ENCODE measurements at places on chromosomes 2 and 18.

GRCh38 chr18:37336568-37337285 is 228.9 kb downstream of the CELF4 start:
- no peak for DNase-seq

DNA sequence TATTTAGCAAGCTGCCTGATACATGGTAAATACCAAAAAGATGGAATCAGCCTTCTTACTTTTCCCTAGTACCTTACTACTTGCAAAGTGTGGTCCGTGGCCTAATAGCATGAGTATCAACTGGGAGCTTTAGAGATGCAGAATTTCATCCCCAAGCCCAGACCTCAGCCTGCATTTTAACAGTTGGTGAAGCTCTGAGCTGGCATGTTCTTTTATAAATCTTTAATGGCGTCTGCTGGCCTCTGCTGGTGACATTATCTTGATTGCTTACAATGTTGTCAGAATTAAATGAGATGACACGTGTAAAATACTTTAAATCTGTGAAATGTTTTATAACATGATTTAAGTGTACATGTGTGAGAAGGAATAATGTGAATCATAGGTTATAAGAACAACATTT is 115.1 kb upstream of the NOSTRIN start:
- no peak for DNase-seq

DNA sequence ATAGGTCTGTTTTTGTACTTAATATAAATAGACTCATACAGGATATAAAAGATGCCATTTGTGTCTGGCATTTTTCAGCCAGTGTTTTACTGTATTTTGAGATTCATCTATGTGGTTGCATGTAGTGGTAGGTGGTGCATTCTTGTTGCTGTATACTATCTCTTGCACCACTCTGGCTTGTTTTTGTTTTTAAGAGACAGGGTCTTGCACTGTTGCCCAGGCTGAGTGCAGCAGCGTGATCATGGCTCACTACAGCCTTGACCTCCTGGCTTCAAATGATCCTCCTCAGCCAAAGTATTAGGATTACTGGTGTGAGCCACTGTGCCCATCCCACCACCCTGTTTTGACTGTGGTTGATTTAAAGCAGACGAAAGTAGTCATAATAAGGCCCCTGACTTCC is 12.6 kb downstream of the HK2 start:
- no peak for DNase-seq

DNA sequence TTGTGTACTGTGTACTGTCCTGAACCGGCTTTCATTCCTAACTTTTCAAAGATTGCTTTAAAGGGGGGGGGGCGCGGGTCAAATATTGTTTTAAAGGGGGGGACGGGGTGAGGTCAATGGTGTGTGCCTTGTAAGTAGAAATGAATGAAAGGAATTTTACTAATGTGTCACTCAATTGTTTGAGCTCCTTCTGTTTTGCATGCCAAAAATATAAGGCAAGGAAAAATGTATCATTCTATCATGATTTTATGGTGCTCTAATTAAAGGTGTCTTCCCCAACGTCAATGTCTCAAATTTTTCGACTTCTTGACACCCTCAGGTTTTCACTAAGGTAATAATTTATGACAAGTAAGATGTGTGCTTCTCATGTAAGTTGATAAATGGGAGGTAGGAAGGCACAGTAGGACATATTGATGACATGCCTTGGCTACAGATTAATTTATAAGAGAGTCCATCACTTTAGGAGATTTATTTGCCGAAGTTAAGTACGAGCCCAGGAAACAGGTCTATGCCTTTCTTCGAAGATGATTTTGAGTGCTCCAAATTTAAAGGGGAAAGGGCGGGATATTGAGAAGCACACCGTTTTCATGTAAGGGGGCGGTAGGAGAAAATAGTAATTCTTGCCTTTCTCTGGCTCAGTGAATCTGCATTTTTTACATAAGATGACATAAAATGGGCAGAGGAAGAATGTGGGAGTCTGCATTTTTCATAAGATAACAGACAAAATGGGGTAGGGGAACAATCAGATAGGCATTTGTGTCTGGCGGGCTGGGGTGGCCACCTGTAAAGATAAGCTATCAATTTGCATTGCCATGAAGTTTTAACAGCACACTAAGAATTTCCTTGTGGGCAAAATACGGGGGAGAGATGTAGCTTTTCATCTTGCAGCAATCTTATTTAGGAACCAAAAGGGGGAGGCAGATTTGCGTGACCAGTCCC is 1.2 kb upstream of the TRAPPC8 start:
- no peak for DNase-seq

- DNase-seq = no peak
Observed at GRCh38 chr2:237295889-237296480, 118.0 kb downstream of the COL6A3 start.

DNA sequence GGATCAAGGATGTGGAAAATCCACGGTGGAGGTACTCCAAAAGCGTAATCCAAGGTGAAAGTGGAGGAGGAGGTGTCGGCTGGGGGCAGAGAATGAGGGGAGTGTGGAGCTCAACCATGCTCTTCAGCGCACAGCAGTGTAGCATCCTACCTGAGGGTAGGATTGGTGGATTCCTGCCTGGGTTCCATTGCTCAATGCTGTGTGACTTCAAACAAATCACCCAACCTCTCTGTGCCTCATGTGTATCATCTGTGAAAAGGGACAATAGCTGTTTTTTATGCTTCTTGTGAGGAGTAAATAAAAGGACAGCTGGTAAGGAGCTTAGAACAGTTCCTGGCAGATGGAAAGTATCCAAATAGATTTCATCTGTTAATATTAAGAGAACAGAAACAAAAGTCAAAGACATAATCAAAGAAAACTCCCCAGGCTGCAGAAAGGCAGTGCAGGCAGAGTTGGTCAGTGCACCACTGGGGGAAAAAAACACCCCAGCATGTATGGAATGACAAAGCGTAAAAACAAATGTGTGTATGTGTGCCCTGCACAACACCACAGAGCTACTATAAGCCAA is 130.0 kb upstream of the HDAC4 start:
- no peak for DNase-seq

DNA sequence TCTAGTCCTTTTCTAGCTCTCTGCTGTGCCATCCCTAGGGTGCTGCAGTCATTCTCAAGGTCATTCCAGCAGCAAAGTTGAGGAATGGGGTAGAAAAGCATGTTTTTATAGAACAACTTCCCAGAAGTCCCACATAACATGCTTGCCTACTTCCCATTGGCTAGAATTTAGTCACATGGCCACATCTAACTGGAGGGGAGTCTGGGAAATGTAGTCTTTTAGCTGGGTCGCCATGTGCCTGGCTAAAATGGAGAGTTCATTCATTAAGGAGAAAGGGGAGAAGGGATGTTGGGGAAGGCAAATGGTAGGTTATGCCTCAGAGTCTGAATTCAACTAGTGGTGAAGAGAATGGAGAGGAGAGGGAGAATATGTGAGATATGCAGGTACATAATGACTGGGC is 85.7 kb downstream of the SLC4A3 start:
- DNase-seq = no peak

DNA sequence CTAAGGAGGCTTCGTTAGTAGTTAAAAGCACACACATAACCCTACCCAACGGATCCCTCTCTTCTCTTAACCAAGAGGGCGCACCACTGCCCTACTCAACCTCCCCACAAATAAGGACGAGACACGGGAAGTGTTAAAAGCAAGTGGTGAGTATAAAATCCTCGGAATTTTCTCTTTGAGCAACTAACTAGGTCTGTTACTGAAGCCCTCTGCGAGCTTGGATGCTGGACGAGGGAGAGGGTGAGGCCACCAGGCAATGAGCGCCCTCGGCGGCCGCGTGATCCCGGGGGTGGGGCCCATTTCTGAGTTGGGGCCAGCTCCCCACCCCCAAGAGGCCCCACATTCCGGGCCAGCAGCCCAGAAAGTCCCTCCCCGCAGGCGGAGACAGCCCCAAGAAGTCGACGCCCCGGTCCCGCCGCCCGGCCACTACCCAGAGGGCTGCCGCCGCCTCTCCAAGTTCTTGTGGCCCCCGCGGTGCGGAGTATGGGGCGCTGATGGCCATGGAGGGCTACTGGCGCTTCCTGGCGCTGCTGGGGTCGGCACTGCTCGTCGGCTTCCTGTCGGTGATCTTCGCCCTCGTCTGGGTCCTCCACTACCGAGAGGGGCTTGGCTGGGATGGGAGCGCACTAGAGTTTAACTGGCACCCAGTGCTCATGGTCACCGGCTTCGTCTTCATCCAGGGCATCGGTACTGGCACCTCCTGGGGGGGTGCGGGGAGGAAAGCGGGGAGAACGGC is at the start of gene CYBRD1:
TSS of gene CYBRD1 (plus strand) at position 423 of the 736 bp plus-strand sequence. CDS start at position 495, 72 bp downstream.
- DNase-seq = no peak

- no peak for DNase-seq
Observed at GRCh38 chr2:133682906-133683305, 114.6 kb upstream of the NCKAP5 start.

DNA sequence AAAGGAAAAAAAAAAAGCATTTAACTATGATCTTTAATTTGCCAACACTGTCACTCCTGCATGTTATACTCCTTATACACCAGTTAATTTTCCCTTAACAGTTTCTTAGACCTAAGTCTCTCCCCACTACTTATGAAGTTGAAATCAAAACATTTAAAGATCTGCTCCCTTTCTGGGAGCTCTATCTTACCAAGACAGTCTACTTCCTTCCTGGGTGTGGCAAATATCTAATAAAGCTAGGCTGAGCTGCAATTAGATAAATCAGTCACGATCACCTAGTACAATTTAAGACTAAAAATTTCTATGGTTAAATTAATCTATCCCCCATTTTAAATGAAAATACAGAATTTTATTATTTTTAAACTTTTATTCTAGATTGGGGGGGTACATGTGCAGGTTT is 33.4 kb downstream of the PUM2 start:
- no peak for DNase-seq

- DNase-seq = no peak
Observed at GRCh38 chr2:20677301-20678085, 10.5 kb downstream of the GDF7 start.

DNA sequence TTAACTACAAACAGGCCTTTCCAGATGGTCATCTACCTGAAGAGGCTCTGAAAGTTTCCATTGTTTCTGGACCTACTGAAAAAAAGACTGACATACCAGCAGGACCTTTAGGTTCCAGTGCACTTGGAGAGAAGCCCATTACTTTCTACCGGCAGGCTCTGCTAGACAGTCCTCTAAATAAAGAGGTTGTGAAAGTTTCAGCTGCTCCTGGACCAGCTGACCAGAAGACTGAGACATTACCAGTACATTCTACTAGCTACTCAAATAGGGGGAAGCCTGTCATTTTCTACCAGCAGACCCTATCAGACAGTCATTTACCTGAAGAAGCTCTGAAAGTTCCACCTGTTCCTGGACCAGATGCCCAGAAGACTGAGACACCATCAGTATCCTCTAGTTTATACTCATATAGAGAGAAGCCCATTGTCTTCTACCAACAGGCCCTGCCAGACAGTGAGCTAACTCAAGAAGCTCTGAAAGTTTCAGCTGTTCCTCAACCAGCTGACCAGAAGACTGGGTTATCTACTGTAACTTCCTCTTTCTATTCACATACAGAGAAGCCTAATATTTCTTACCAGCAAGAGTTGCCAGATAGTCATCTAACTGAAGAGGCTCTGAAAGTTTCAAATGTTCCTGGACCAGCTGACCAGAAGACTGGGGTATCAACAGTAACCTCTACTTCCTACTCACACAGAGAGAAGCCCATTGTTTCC is 65.8 kb downstream of the ALMS1 start:
- DNase-seq = no peak

- no peak for DNase-seq
Observed at GRCh38 chr2:108893277-108893676, 95.7 kb downstream of the EDAR start.

- no peak for DNase-seq
Observed at GRCh38 chr2:10139536-10139935, 17.0 kb downstream of the RRM2 start.

DNA sequence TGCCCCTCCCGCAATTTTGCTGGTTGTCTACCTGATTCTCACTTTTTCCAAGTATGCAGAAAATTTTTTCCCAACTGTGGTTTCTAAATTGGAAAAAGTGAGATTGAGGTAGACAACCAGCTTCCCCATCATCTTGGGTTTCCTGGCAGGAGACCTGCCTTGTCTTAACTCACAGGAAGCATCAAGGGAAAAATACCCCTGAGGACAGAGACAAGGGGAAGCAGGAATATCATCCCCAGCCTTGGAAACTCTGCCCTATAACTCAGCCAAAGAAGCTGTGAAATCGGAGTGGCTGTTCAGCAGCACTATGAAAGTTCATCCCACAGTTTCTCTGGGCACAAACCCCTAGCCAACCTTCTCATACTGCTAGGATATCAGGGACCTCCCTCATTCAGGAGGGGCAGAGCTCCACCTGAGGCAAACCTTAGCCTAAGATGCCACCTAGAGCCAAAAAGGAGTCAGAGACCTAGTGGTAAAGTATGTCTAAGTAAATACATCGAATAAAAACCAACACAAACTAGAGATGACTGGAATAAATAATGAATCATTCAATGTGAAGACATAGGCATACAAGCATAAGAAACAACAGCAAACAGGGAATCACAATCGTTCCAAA is 68.2 kb downstream of the ZSWIM2 start:
- DNase-seq = no peak

GRCh38 chr18:61851940-61852451 is 40.8 kb downstream of the RNF152 start:
- no peak for DNase-seq

DNA sequence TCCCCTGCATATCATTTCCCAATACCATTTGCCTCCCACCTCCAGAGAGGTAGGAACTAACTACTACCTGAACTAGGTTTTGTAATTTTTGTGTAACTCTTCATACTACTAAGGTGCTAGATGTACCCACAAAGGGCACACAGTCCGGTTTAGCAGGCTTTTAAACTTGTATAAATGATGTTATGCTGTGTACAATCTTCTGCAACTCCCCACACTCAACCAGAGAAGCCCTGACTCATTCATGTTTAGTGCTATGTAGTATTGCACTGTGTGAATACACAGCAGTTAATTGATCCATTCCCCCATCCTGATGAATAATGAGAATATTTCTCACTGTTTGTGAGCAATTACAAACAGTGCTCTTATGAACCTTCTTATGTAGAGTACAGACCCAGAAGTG is 285.6 kb downstream of the SMAD2 start:
- no peak for DNase-seq

GRCh38 chr2:111236025-111236424 is 115.3 kb downstream of the BCL2L11 start:
- no peak for DNase-seq

GRCh38 chr2:75055142-75055819 is 96.8 kb downstream of the POLE4 start:
- no peak for DNase-seq

DNA sequence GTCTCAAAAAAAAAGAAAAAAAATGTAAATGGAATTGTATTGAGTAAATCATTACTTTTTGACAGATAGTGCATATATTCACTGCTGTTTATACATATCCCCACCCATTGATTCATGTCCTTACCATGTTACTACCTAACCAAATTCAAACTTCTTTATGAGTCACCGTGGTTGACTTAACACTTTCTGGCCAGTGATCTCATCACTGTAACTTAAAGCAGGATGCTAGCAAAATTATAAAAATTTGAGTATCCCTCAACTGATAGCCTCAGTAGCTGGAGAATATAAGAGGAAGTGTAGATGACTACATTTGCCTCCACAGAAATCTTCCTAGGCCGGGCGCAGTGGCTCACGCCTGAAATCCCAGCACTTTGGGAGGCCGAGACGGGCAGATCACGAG is 13.4 kb downstream of the CNOT9 start:
- DNase-seq = no peak

GRCh38 chr18:23857164-23857552 is 157.4 kb upstream of the TTC39C start:
- DNase-seq = no peak
